ENCODE measurements at places on chromosomes 7 and 10.

- DNase-seq, result peak; percentile 71
Observed at GRCh38 chr7:43569424-43569823, 13.5 kb upstream of the STK17A start.

DNA sequence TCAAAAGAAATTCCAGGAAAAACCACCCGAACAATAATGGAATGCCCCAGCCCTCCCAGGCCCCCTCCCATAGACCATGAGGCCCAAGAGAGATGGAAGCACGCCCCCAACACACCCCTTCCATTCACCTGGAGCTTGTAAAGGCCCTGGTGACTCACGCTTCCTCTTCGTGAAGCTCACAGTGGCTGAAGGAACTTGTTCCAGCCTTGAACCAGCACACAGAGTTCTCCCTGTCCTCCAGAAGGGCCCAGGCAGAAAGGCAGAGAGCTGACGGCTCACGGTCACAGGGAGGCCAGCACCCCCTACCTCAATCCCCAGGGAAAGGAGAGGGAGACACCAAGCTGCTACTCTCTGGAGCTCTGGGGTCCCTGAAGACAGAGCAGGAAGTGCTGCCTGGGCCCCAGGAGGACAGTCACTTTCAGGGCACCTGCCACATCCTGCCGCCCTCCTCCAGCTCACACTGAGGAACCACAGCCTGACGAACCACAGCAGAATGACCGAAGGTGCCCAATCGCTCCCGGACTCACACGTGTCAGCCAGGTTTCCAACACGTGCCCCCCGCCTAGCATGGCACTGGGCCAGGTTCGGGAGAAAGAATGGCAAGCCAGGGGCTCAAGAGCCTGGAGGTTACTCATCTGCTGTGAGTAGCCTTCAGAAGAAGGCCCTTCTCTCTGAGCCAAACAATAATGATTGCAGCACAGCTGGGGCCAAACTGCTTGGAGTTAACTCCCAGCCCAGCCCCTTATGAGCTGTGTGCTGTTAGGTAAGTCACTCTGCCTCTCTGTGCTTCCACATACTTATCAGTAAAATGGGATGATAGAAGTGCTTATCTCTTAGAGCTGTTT lies 52.8 kb downstream of the DLG5 start:
- peak; percentile 51 for DNase-seq

DNA sequence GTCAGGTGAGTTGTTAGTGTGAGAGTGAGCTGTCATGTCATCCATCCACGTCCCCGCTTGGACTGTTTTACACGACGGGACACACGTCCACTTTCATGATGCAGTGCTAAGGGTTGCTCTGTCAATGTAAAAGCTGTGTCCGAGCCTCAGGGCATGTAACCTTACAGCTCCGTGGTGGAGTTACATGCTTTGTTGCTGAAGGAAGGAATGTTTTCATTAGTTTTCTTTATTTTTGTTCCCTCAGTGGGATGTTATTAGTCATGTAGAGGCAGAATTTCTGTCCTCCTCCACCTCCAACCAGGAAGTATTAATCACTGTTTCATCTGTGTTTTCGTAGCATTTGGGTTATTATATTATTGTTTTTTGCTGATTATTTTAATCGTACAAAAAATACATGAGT lies 88.6 kb downstream of the NRG3 start:
- no peak for DNase-seq

GRCh38 chr10:71127104-71127503 lies 85.3 kb upstream of the UNC5B start:
- DNase-seq, result no peak

- DNase-seq, result no peak
Observed at GRCh38 chr10:49282879-49283341, 16.1 kb upstream of the C10orf71 start.

DNA sequence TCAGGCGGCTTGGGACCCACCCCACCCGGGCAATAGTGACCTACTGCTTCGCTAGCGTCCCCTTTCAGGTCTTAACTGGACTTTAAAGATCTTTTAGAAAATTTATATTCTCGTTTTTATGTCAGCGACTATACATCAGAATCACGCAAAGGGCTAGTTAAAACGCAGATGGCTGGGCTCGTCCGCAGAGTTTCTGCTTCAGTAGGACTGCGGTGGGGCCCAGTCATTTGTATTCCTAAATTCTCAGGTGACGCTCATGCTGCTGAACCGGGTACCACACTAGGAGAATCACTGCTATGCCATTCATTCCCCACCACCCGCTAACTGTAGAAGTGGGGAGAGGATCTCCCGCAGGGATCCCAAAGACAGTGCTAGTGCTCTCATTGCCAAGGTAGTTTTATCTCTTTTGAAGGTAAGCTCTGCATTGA lies 12.0 kb upstream of the SP8 start:
- no peak for DNase-seq

DNA sequence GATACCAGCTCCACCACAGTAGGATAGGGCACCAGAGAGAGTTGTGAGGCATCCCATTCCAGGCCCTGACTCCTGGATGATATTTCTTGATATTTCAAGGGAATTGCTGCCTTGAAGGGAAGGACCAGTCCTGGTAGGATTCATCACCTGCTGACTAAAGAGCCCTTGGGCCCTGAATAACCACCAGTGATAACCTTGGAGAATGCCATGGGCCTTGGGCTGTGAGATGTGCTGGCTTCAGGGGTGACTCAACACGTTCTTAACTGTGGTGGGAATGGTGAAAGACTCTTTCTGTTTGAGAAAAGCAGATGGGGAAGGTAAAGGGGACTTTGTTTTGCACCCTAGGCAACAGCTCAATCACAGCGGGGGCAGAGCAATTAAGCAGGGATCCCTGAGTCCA lies 21.4 kb upstream of the ASZ1 start:
- no peak for DNase-seq

DNA sequence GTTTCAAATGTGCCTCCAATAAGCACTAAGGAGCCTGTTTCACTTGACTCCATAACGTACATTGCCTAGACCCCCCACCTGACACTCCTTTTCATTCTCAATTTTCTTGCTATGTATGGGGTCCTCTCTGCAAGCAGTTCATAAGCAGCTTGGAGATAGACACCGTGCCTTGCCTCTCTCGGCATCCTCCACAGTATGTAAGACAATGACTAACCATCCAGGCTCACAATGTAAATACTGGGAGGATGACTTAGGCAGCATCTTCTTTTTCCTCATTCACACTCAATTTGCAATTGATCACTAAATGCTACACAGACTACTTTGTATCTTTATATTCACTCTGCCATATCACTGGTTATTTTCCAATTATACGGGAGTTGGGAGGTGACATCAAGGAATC lies 22.8 kb upstream of the CABCOCO1 start:
- DNase-seq, result no peak

DNA sequence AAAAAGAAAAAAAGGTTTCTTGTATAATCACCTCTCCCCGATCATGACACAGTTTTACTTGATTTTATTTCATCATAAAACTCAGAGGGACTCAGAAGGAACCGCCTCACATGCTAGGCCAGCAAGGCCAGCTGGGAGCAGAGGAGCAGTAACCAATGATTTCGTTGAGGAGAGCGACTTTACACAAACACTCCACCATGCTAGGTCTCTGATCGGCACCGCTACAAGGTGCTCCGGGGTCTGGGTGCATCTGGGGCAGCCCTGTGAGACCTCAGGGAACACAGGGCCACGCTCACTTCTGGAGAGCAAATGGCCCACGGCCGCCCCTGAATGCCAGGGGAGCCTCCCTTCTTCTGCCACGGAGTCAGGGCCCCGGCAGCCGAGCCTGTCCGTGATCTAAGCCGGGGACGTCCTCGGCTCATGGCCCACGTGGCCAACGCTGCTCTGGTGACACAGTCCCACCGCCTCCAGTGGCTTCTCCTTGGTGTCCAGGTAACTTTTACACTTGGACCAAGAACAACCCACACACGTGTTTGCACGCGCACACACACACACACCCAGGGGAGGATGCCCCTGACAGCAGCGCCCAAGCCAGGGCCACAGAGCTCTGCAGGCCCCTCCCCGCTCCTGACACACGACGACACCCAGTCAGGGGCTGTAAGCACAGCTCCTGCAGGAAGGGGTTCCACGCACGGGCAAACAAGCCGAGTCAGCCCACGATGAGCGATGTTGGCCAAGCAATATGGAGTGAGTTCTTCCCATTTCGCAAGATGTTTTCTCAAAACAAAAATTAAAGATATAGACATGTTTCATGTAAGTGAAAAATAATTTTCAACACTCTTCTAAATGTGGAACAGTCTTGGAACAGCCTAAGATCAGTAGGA lies 332.3 kb downstream of the DNAJB6 start:
- DNase-seq, result no peak

DNA sequence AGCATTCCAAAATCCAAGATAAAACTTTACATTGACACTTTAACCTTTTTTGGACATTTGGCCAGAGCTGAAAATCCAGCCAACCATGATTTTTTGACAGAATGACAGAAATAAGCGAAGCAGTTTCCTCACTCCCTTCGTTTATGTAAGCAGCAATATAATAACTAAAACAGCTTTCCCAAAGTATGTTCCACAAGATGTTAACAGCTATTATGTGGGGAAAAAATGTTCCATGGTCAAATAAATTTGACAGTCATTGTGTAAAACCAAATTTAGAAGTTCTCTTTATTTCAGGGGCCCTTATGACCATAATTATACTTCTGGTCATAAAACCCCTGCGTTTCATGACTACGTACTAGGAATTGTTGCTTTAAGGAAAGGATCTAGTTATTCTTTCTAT lies 416.5 kb downstream of the MAGI2 start:
- no peak for DNase-seq
